ENCODE measurements at places on chromosomes 11 and 22.

DNA sequence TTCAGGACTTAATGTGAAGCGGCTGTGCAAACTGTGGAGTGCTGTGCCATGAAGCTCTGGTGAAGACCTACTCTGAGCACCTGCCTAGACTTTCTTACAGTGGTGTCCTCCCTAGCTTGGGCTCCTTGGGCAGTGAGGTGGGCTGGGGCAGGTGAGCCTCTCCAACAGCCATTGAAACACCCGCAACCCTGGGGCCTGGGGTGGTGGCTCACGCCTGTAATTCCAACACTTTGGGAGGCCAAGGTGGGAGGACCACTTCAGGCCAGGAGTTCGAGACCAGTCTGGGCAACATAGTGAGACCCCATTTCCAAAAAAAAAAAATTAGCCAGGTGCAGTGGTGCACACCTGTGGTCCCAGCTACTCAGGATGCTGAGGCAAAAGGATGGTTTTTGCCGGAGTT lies 14.3 kb upstream of the SEC14L3 start:
- no peak for DNase-seq

GRCh38 chr11:120674542-120674941 lies 163.0 kb downstream of the GRIK4 start:
- DNase-seq, result peak; percentile 93

GRCh38 chr22:34038801-34039555 lies 118.7 kb upstream of the LARGE1 start:
- DNase-seq, result no peak

DNA sequence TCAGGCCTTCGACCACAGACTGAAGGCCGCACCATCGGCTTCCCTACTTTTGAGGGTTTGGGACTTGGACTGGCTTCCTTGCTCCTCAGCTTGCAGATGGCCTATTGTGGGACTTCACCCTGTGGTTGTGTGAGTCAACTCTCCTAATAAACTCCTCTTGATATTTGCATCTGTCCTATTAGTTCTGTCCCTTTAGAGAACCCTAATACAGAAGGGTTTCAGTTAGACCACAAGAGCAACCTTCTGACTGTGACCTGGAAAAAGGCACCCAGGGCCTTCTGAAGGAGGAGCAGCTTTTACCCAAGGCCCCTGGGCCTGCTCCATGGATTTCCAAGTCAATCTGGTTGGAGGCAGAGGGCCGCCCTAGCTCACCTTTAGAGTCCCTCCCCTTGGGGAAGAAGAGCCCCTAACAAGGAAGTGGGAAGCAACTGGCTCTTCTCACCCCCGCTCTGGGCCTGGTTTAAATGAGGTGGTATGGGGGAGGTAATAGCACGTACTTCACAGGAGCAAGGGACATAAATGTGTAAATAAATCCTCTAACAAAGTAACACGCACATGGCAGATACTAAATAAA lies 11.2 kb upstream of the CHST1 start:
- no peak for DNase-seq

GRCh38 chr22:50444663-50445062 lies 30.2 kb downstream of the SBF1 start:
- peak; percentile 78 for DNase-seq

DNA sequence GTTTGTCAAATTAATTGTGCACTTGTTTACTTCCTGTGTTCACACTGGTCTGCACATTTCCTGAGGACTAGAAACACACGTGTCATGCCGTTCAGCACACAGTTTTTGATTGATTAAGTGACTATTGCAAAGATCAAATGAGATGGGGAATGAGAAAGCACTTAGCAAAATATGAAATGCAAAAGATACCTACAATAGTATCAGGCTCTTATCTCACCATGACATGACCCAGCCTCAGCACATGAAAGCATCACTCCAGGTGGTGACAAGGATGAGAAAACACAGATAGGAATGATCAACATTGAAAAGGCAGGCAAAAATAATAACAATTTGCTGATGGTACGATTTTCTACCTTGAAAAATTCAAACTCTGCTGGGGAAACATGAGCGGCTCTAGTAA lies 42.1 kb upstream of the TP53I11 start:
- DNase-seq, result no peak

DNA sequence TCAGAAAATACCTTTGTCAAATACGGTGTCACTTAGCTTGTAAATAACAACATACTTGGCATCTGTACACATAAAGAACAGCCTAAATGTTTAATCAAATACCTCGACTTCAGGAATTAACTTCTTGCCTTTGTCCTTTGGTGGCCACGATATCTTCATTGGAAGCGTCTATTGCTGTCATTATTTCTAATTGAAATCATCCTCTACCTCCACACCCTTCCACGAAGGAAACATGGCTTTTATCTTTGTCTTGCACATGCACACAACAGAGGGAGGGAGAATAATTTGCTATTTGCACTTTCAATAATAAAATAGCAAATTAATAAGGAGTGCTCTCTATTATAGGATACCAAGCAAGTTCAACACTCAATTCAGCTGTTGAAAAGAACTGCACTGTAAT lies 25.8 kb upstream of the SOX6 start:
- no peak for DNase-seq

GRCh38 chr11:127194521-127194920 lies 194.0 kb upstream of the KIRREL3 start:
- DNase-seq, result no peak

DNA sequence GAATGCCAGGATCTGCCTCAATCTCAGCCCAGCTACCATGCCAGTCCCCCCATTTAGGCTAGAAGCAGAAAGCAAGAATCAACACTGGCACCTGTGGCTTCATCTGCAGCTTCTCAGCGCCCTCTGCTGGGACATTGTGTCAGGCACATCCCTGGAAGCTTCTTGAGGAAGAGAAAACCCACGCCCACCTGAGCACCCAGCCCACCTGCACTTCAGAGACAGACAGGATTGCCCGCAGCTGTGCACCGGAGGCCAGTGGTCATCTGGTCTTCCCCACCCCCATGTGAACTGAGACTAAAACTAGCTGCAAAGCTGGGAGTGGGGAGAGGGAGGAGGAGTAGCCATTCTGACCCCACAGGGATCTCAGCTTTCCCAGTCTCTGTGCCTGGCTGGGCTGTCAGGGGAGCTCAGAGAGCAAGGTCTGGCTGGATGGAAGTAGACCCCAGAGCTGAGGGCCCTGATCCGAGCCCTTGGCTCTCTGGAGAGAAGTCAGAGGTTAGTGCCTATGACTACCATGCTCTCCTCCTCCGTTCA lies 66.8 kb downstream of the FEZ1 start:
- DNase-seq, result peak; percentile 55

DNA sequence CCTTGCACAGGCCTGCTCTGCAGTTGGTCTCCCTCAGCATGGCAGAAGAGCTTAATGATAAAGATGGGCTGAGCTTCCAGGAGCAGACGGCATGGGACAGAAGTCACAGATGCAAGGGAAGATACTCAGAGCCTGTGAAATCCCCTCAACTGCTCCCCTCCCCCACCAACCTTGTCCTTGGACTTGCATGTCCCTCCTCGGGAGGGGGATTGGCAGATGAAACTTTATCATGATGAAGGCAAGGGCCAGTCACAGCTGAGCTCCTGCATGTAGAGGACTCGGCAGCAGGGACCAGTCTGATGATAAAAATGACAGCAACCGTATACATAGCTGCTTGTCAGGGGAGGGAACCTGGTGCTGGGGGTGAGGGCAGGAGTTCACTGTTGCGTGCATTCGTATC lies 6.8 kb upstream of the SLC22A8 start:
- no peak for DNase-seq

DNA sequence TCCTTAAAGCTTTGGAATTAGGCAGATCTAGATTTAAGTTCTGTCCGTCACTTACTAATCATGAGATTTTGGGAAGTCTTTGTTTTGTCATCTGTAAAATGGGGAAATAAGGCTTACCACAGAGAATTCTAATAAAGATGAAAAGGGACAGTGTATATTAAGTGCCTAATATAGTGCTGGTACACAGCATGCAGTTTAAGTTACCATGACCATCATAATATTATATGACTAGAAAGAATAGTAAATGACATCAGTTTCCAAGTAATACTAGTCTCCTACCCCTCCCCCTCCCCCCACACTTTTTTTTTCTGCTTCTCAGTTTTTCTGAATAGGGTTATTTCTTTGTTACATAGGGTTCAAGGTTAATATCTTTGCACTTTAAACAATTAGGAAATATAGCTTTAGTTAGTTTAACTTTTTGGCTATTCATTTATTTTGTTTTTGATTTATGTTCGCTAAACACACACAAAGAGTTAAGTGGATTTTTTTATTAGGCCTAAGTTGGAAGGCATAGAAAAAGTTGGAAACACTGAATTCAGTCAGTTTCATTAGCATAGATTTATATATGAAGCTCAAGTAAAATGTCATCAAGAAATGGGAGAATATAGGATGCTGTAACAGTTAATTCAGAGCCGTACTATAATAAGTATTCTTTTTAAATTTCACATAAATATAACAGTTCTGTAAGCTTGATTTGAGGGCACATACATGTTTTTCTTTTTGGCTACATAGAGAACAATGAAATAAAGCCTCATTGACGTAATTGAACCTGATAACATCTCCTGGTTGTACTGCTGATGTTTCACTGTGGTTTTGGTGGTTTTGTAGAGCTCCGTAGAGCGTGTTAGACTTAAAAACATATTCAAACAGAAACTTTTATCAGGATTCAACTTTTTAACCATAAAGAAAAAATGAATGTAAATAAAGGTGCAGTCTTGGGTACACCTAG lies 121.2 kb downstream of the PDE3B start:
- no peak for DNase-seq

DNA sequence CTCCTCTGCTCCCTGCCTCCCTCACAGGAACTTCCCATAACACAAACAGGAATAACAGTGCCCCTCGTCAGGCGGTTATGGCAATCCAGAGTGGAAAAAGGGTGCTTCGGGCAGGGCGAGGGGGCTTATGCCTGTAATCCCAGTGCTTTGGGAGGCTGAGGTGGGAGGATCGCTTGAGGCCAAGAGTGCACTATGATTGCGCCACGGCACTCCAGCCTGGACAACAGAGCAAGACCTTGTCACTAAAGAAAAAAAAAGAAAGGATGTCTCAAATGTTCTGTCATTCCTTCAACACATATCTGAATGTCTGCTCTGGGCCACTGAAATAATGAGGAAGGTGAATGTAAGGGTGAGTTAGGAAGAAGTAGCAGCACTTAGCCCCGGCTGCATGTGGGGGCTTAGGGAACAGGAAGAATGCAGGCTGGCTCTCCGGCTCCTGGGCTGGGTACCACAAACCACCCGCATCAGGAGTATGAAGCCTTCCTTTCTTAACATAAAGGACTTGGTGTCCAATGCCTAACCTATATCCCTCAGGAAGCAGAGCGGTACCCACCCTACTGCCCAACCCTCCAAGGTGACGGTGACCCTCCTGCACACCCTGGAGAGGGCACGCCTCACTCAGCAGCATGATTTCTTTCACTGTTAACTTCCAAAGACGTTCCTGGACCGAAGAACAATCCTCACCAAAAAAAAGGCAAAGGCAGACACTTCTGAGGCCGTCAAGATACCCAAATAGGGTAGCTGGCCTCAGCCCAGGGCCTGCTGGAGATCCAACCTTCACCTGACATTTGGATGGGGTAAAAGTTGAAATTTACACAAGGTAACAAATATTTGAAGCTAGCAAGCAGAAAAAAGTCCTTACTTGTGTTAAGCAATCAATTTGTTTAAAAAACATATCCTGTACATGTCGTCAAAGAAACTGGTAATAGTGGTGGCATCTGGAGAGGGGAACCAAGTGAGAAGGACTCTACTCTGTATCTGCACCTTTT lies 3.8 kb downstream of the CPT1A start:
- DNase-seq, result no peak

DNA sequence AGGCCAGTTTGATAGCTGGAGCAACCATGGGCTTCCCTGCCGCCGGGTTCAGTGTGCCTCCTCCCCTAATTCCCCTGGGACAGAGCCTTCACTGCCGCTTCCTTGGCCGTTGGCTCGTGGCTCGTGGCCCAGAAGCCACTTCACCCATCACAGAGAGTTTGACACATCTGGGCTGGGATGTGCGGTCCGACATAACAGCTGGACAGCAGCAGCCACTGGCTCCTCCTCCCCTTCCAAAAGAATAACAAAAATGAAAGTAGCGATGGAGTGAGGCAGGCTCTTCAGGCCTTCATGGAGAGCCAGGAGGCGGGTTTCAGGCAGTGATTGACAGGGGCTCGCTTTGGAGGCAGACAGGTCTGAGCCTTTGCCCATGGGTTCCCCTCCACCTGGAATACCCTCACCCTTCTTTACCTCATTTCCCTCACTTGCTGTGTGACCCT lies 8.2 kb downstream of the CREB3L1 start:
- no peak for DNase-seq

- DNase-seq, result no peak
Measured at GRCh38 chr22:46460857-46461256, 76.6 kb downstream of the CELSR1 start.

DNA sequence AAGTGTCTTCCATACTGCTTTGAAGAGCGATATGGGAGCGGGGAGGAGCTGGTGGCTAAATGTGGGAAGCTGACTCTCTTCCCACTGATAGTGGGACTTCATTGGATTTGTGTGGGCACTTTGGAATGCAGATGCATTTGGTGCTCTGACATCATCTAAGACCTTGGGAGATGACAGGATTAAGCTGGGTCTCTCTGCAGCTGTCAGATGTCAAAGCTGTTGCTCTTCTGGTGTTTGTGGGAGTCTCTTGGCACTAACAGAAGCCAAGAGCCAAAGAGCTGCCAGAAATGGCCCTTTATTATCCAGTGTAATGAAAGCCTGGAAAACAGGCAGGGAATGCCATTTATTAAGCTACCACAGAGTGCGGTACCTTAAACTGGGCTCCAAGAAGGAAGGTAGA lies 20.6 kb downstream of the GRAMD1B start:
- DNase-seq, result no peak

Measured in kidney tubule cell (primary cell).